ENCODE measurements at places on chromosomes 13 and 19.

DNA sequence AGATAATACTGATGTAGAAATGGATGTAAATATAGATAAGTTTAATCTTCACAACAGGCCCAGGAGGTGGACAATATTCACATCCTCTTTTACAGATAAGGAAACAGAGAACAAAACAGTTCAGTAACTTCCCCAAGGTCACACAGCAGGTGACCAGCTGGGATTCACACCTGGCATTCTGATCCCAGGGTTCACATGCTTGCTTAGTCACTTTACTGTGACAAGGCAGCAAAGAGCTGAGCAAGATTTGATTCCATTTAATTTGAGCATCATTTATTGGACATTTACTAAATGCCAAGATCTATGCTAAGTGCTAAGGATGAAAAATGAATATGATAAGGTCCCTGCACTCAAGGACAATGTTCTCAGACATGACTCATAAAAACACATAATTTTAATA lies 94.1 kb upstream of the STARD13 start:
- peak; percentile 23 for DNase-seq

- no peak for DNase-seq
Observed at GRCh38 chr13:52882785-52883184, 34.3 kb upstream of the PCDH8 start.

DNA sequence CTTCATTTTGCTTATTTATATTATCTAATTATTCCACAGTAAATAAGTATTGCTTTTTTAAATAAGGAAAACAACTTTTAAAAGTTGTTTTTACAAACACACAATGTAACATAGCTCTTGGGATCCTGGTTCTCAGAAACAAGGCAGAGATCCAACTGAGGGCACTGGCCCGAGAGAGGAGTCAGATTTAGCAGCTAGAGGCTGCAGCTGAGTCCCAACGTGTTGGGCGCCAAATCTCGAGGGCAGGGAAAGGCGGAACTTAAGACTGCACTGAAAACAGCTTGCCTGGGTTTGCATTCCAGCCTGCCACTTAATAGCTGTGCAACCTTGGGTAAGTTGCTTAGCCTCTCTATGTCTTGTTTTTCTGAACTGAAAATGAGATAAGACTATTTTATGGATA lies 16.4 kb upstream of the WASF3 start:
- DNase-seq = no peak

DNA sequence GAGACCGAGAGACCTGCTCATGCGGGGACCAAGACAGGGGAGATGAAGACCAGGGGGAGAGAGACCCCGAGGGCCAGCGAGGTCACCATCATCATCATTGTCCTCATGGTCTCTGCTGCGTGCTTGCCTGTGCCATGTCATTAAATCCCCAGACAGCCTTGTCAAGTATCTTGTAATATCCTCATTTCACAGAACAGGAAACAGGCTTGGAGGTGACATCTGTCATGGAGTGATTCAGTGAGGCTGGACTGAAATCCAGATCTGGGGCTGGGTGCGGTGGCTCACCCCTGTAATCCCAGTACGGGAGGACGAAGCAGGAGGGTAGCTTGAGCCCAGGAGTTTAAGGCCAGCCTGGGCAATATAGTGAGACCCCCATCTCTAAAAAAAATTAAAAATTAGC lies 5.9 kb upstream of the NANOS2 start:
- DNase-seq = no peak

GRCh38 chr13:93169980-93170379 lies 56.6 kb upstream of the GPC6 start:
- peak; percentile 99 for DNase-seq

- no peak for DNase-seq
Observed at GRCh38 chr13:78598116-78598781, 5.1 kb downstream of the POU4F1 start.

Data from amniotic epithelial cell (primary cell).